ENCODE measurements at places on chromosomes 16 and 17.
A peak's percentile ranks its signal among the peaks of the same experiment; 100 is the strongest.

- DNase-seq, result no peak
Measured at GRCh38 chr17:63762161-63763078, 11.0 kb downstream of the CCDC47 start.

DNA sequence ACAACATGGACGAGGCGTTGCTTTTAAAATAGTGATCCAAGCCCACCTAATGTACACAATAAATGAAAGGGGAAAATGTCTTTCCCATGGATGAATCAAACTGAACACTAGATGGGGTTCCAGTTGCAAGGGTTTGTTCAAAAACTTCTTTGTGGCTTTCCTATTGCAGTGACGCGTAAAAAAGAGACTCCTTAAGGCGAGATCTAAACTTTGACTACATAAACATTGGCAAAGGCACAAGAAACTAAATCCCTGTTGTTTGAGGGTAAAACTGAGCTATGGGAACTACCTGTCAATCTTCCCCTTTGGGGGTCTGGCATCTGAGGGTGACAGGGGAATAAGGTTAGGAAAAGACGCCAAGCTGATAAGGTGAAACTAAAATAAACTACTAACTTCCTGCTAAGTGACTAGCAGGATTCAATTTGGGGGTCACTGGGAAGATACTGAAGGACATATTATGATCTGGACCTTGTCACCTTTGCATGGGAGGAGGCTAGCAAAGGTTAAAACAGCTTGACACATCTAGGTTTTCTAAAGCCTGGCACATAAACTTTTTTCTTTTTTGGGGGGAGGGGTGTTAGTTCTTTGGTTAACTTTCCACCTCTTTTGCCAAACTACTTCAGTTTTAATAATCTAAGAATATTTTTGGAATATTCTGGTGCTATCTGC, 4.7 kb downstream of the SALL1 start:
- peak; percentile 44 for DNase-seq

DNA sequence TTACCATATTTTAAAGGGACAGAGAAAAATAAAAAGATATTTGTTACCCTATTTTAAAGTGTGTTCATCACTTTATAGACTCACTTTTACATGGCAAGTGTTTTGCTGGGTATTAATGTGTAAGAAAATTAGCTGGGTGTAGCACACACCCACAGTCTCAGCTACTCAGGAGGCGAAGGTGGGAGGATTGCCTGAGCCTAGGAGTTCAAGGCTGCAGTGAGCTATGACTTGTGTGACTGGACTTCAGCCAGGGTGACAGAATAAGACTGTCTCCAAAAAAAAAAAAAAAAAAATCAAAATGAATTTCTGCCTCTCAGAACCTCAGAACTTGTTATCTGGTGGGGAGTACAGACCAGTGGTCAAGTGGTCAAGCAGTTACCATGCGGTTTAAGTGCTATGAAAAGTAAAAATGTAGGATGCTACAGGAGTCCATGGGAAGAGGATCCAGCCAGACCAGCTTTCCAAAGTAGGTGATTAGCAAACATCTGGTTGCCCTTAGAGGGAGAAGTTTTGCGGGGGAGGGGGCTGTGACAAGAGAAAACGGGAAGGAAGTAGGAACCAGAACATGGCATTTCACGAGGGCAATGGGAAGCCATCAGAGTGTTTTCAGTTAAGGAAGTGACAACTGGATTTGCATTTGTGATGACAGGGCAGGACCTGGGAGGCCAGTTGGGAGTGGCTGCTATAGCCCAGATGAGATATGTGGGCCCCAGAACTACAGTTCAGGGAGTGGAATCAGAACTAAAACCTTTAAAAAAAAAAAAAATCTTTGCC, 13.9 kb downstream of the CNEP1R1 start:
- peak; percentile 70 for DNase-seq

GRCh38 chr17:32835291-32835761, 41.6 kb downstream of the MYO1D start:
- no peak for DNase-seq

DNA sequence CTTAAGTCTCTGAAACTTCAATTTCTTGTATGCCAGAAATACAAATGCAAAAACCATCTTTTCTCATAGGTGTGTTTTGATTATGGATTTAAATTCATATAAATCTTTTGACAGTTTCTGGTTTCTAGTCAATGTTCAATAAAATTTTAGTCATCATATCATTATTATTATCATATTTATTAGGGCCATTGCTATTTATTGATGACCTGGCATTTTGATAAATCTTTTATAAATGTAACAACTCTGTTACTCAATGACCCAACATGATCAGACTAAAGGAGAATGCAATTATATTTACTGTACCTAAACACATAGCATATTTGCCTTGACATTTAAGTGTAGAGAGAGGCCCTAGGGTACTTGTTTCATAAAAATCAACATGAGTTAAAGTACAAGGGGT, 320.8 kb downstream of the CDH8 start:
- DNase-seq, result no peak

DNA sequence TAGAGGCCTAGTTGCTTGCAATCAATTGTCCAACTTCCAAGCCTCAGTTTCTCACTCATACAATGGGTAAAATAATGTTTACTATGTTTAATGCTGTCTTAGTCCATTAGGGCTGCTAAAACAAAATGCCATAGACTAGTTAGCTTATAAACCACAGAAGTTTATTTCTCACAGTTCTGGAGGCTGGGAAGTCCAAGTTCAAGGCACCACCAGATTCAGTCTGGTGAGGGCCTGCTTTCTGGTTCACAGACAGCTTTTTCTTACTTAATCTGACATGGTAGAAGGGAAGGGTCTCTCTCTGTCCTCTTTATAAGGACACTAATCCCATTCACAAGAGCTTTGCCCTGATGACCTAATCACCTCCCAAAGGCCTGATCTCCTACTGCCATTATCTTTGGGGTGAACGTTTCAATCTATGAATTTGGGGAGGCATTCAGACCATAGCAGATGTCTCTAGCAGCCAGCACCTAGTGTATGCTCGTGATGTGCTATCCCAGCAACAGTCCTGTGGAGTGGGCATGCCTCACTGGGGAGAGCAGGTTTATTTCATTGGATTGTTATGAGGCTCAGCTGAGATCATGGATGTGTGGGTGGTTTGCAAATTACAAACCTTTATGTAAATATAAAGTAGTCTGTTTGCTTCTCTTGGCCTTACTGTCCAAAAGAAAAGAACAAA, 25.2 kb downstream of the YPEL2 start:
- DNase-seq, result no peak

DNA sequence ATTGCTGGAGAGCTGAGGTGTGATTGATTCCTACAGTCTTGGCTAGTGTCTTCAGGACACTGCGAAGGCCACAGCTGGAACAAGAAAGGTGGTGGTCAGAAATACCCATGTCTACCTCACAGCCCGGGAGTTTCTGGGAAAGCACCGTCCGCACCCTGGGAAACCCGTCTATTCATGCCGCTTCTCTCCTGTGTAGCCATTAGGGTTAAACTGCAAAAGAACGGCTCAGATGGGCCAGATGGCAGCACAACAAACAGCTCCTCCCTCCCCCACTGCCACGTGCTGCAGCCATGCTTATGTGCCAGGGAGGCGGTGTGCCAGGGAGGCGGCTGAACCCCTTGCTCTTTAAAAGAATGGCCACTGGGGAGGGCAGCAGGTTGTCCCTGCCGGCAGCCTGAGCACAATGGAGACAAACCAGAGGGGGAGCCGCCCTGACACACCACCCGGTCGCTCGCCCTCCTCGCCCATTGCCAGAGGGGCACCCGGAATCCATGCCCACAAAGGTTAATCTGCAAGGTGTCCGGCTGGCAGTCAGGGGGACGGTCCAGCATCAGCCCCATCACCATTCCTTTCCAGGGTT, 65.2 kb downstream of the CYTH1 start:
- peak; percentile 97 for DNase-seq

DNA sequence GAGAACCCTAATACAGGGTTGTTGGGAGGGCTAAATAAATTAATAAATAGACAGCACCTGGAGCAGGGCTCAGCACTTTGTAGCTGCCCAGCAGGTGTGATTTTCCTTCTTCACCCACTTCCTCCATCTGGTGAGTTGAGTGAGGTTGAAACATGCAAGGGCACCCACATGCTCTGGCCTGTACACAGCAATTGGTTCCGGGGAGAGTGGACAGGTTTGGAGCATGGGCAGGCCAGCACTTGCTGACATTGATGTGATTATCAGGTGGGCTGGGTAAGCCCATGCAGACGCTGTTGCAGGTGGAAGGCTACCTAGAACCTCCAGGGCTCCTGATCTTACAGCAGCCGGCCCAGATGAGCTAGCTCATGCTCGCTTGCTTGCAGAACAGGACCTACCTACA, 1.3 kb upstream of the MRTFB start:
- no peak for DNase-seq

GRCh38 chr16:79184464-79185030, 416.0 kb downstream of the MAF start:
- DNase-seq, result no peak

- DNase-seq, result no peak
Measured at GRCh38 chr16:25643633-25644032, 48.1 kb upstream of the HS3ST4 start.

DNA sequence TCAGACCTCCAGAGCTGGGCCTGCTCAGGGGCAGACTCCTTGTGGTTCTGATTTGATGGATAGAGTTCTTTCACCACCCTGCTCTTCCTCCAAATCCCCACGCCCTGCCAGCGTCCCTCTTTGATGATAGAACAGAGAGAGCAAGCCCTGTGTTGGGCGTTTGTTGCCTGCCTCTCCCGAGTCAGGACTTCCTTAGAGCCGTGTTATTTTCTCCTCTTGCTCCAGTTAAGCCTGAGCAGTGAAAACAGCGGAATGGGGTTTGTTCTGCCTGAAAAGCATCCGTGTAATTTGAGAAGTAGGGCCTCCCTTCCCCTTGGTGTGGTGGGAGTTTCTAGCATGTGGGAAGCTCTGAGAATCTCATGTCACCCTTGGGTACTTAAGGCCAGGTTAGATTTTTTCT, 22.1 kb downstream of the TMEM94 start:
- no peak for DNase-seq

DNA sequence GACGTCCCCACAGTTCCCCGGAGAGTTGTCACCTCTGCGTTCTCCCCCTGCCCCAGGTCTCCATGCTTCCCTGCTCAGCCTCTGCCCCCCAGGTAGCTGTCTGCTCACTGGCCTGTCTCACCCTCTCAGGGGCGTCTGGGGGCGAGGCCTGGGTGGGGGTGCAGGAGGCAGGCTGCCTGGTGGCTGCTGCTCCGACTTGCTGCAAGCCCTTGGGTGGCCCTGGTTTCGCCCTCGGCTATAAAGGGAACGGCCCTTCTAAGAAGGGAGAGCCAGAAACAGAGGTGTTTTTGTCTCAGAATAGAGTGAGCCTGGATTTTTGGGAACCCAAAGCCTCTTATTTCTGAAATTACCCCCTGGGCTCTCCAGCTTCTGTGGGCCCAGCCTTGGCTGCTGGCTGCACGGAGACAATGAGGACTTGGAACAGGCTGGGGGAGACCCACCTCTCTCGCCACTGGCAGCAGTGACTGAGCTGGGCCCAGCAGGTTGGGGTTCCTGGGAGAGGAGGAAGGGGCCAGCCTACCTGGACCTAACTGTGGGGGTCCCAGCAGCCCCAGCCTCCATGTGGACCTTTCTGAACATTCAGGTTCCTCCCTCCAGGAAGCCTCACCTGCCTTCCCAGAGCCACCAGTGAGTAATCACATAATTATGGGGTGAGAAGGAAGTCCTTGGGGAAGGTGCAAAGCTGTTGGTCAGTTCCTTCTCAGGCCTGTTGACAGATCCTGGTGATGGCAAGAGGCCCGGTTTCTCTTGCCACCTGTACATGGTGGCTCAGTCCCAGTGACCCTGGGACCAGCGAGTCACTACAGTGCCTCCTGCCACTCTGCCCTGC, 15.5 kb upstream of the SPNS2 start:
- DNase-seq, result no peak

DNA sequence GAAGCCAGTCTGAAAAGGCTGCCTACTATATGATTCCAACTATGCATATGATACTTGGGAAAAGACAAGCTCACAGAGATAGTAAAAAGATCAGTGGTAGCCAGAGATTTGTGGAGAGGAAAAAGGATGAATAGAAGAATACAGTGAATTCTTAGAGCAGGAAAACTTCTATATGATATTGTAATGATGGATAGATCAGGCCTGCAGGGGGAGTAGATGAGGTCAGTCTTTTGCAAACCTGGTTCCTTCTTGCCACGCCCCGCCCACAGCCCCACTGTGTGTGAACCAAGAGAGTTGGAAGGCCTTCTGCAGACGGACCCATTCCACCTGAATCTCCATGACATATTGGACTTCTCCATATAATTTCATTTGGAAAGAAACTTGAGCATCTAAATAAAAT, 761 bp upstream of the CCL8 start:
- DNase-seq, result no peak

Data from Ammon's horn (tissue), 1 donor.